ENCODE measurements at places on chromosomes 2 and 18. TPM values are rescaled to one million over a fixed set of nuclear protein-coding genes. Genes with fewer than 3 reads are reported as not detected.

SCN3A gene
- 1.3 TPM for polyA plus RNA-seq

SERPINB3 gene
- 0.05 TPM for polyA plus RNA-seq

FECH gene
- 10.0 TPM for polyA plus RNA-seq

XPO1 gene
- polyA plus RNA-seq = 48.0 TPM

TEX44 gene
- not detected for polyA plus RNA-seq

FIGN gene
- 5.9 TPM for polyA plus RNA-seq

WNT10A gene
- polyA plus RNA-seq = 0.13 TPM

TMEM185B gene
- 22.6 TPM for polyA plus RNA-seq

DYNAP gene
- not detected for polyA plus RNA-seq

IKZF2 gene
- 1.8 TPM for polyA plus RNA-seq

IL1A gene
- polyA plus RNA-seq = not detected

CCDC148 gene
- 0.80 TPM for polyA plus RNA-seq

PLCL1 gene
- polyA plus RNA-seq = 10.5 TPM

TMEM17 gene
- polyA plus RNA-seq = 3.0 TPM
